ENCODE measurements at places on chromosomes 7 and 10.

GRCh38 chr7:41052201-41052600, 650.7 kb downstream of the INHBA start:
- no peak for DNase-seq

- DNase-seq: no peak
Observed at GRCh38 chr10:34029455-34029854, 695.0 kb upstream of the NRP1 start.

DNA sequence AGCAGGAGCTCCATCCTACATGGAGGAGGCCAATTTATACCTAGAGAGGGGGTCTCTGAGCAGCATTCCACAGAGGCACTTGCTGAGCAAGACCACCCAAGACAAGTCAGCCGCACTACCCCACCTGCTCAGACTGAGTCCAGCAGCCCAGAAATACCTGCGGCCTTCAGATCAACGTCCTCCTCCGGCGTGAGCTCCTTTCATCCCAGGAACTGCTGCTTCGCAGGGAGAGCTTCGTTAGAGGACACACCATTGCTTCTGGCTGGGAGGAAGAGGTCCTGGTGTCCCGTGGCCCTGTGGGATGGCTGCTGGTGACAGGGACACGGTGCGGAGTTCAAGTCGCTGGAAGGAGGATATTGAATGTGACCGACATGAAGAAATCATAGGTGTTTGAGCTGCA, 216.9 kb upstream of the PPP2R2D start:
- no peak for DNase-seq

GRCh38 chr10:71770255-71770654, 3.1 kb downstream of the VSIR start:
- no peak for DNase-seq

- no peak for DNase-seq
Observed at GRCh38 chr7:155477476-155477875, 19.5 kb downstream of the EN2 start.

GRCh38 chr10:60896033-60896432, 48.0 kb downstream of the RHOBTB1 start:
- DNase-seq: no peak

DNA sequence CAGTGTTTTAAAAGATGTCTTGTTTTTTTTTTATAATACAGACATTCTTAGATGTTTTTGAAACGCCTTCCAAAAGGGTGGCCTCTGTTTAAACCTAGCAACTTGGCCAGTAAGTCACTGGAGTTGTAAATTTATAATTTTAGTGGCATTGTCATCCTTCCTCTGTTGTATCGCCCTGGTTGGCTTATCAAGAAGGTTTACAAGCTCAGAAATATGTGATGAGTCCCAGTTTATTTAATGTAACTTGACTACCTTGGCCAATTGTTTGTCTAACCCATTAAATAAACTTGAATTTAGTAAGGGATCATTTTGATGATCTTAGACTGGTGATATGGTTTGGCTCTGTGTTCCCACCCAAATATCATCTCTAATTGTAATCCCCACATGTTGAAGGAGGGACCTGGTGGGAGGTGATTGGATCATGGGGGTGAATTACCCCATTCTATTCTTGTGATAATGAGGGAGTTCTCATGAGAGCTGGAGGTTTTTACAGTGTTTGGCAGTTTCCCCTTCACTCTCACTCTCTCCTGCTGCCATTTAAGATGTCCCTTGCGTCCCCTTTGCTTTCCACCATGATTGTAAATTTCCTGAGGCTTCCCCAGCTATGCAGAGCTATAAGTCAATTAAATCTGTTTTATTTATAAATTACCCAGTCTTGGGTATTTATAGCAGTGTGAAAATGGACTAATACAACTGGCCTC, 13.4 kb upstream of the NT5C3A start:
- no peak for DNase-seq

- no peak for DNase-seq
Observed at GRCh38 chr10:95565336-95565735, 4.2 kb upstream of the SORBS1 start.

GRCh38 chr10:89335226-89335625, 7.4 kb downstream of the IFIT3 start:
- no peak for DNase-seq

DNA sequence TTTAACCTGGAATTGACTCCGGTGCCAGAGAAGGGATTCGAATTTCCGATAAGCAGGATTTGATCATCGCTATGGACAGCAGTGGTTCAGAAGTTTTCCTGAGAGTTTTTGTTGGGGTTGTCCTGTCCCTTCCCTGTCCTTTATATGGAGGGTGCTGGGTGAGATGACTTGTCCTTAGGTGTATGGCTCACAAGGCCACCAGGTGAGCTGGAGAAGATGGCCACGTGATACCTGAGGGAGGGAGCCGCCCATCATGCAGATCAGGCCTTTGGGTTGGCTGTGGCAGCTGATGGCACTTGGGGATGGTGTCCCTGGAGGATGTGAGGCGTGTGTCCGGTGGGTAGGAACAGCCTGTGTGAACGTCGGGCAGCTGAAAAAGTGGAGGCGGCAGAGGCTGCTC, 187.7 kb downstream of the PTPN20 start:
- no peak for DNase-seq

GRCh38 chr10:98172073-98172472, 37.6 kb downstream of the R3HCC1L start:
- DNase-seq: no peak

DNA sequence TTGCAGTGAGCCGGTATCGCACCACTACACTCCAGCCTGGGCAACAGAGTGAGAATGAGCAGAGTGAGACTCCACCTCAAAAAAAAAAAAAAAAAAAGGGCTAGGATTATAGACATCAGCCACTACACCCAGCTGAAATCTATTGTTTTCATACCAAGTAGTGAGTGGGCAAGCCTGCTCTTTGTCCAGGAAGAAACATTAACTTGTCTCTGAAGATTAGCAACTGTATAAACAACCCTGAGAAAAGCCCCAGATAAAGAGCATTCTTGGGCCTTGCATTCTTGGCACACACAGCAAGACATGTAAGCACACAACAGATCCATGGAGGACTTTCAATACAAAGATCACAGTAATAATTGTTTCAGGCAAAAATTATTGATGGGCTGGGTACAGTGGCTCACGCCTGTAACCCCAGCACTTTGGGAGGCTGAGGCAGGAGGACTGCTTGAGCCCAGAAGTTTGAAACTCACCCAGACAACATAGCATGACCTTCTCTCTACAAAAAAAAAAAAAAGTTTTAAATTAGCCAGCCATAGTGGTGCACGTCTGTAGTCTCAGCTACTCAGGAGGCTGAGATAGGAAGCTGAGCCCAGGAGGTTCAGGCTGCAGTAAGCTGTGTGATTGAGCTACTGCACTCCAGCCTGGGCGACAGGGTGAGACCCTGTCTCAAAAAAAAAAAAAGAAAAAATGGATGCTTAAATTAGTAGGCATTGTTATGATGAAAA, 4.4 kb downstream of the PSPH start:
- DNase-seq: peak; percentile 34

DNA sequence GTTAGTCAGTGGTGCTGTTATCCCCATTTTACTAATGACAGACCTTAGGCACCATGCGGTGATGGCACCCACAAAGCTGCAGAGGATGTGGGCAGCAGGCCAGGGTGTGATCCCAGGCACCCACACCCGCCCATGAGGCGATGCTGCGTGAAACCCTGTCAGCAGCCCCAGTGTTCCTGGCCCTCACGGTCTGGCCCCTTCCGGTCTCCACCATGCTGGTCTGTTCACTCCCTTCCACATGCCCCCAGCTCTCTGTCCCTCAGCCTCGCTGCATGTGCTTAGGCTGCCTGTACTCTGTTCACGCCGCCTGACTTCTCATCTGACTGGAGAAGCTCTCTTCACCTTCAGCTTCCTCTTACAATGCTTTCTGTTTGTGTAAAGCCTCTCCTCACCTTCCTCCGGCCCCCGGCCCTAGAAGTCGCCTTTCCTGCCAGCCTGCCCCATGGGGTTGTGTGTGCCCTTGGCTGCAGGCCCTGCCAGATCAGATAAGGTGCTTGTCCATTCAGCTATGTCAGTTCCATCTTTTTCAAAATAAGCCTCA, 17.6 kb upstream of the ORAI2 start:
- DNase-seq: no peak

DNA sequence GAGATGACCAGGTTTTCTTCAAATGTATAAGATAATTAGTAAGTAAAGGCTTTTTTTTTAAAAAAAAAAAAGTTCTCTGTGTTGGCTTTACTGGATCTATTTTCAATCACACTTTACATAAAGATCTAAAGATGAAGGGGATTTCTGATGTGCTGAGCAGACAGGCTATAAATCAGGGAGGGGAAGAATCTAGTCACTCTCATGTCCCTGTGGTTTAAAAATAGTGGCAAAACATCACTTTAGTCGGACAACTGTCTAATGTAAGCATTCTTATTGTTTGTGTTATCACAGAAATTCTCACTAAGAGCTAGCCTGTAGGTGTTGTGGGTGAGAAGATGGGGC, 132.7 kb downstream of the ICA1 start:
- DNase-seq: no peak

DNA sequence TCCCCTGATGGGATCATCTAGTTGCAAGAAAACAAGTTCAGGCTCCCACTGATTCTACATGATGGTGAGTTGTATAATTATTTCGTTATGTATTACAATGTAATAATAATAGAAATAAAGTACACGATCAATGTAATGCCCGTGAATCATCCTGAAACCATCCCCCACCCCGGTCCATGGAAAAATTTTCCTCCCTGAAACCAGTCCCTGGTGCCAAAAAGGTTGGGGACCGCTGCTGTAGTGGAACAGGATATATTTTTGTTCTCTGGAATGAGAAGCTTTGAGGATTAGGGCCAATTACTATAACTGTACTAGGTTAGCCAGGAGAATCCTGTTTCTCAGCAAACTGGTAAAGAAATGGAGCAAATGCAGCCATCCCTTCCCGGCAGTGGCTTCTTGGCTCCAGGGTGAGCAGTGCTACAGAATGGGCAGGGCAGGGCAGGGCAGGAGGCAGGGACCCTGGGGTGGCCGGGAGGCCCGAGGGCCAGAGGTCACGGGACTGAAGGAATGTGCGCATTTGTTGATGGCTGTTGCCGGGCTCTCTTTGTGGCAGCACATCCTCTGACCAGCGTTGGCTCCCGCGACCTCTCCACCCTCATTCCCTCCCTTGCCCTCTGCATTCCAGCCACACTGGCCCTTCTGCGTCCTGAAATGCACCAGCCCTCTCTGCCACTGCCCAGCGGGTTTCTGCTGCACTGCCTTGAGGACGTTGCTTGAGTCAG, 162.3 kb upstream of the NPS start:
- DNase-seq: no peak

DNA sequence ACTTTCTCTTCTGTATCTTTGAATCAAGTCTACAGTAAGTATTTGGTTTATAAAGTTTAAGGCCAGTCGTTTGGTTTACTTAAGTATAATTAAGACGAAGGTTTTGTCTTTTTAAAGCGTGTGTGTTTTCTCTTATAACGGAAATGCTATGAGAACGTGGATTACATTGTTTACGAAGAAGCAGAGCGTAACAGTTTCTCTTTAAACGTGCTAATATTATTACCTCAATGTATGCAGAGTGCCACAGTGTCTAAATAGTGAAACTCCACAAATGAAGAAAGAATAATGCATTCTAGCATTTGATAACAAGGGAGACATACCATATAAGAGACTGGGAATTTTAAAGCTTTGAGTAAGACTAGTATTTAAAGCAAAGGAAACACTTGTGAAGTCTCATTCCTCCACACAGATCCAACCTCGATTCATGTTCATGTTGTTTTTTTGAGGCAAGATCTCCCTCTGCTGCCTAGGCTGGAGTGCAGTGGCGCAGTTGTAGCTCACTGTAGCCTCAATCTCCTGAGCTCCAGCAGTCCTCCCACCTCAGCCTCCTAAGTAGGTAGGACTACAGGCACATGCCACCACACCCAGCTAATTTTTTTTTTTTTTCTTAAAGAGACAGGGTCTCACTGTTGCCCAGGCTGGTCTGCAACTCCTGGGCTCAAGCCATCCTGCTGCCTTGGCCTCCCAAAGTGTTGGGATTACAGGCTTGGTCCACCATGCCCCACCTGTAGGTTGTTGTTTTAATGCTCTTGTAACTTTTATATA, 75.1 kb downstream of the ANKRD61 start:
- no peak for DNase-seq

GRCh38 chr7:79964463-79964862, 170.2 kb upstream of the GNAI1 start:
- no peak for DNase-seq

Measured in amniotic stem cell (primary cell).